Stimulated activated CD8-positive, alpha-beta memory T cell treated with anti-CD3 and anti-CD28 coated beads, Interleukin-15, amount 100 ng/mL, for 48 hours (primary cell): ENCODE measurements at places on chromosomes 12 and 14.
A peak's percentile ranks its signal among the peaks of the same experiment; 100 is the strongest.

DNA sequence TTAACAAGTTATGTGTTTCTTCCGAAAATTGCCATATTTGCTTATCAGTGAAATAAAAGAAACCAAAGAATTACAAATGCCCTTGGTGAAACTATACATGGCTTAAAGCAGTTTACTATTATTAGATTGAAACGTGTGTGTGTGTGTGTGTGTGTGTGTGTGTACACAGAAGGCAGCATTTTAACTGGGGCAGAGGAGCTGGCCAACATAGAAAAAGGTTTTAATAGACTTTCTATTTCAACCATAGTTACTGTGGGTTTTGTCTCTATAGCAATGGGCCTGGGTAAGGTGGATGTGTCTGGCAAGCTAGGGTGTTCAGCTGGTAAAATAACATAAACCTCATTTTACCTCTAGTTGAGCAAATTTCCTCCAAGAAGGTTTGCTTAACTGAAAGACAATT lies 6.5 kb downstream of the PRICKLE1 start:
- no peak for DNase-seq

DNA sequence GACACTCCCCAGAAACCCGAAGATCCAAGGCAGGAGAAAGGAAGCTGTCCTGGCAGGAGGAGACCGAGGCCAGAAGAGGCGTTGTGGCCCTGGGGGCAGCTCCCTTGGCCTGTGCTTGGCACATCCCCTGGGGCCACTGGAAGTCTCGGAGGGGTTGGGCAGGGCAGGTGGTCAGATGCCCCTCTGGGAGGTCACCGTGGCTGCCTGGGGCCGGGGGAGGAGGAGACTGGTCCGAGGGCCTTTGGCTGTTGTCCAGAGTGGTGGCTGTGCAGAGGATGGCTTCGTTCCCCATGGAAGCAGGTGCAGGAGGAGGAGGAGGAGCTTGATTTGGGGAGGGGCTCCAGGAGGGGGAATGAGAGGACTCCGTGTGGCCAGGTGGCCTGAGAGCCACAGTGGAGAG lies 3.3 kb upstream of the NUDT14 start:
- no peak for DNase-seq

DNA sequence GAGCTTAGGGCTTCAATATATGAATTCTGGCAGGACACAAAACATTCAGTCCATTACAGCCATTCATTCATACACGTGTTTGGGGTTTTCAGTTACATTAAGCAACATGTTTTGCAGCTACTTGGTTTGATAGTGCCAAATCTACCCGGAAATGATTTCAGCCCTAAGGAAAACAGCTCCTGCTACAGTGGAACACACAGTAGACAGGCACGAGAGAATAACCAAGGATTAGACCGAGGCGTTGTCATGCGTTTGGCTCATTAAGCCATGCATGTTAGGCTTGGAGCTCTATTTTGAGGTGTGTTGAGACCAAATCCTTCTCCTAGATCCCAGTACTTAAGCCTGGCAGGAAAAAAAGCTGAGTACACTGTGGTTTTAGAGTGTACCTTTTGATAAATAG lies 177.4 kb downstream of the PRKCH start:
- no peak for DNase-seq

- DNase-seq = peak; percentile 57
Observed at GRCh38 chr12:48817873-48818830, at the start of gene CACNB3. Gene CACNB3 (plus strand): TSS chr12:48818496. CDS start chr12:48818930, 434 bp downstream.

DNA sequence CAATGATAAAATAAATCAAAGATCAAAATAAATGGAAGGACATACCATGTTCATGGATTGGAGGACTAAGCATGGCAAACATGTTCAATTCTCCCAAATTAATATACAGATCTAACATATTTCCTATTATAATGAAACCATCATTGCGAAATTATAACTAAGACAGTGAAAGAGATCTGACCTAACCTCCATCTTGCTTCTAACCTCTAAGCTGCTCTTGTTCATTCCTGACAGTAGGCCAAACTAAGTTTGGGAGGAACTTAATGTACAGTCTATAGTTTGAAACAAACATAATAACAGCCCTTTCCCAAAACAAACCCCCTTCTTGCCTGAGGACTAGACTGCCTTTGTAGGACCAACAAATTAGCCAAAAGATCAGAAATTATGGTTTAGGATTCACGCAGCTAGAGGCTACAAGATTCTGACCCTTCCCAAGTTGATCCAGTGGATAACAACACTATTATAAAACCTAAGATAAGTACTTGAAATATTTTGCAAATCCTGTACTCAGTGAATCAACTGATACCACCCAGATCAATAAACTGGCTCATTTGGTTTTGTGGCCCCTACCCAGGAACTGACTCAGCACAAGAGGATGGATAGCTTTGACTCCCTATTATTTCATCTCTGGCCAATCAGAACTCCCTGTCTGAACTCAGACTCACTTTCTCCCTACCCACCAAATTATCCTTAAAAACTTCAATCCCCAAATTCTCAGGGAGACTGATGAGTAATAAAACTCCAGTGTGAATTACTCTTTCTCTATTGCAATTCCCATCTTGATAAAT lies 41.7 kb upstream of the OR5AU1 start:
- DNase-seq = no peak

DNA sequence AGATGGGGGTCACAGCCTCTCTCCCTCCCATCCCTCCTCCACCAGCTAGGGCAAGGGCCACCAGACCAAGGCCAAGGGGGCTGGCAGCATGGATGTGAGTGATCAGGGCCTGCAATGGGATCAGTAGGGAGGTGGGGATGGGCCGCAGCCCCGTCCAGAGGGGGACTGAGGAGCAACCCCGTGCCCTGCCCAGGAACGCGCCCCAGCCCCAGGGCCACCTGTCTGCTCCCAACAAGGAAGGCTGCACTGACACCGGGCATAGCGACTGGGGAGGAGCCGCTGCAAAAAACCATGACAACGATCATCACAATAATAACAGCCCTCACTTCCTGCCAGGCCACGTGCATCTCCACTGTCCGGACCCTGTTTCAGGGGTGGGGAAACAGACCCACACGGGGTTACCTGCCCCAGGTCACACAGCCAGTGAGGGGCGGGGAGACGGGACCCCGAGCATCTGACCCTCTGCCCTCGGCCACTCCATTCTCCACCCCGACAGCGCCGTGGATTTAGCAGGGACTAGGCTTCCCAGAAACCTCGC lies 24.3 kb downstream of the NCOR2 start:
- DNase-seq = no peak

DNA sequence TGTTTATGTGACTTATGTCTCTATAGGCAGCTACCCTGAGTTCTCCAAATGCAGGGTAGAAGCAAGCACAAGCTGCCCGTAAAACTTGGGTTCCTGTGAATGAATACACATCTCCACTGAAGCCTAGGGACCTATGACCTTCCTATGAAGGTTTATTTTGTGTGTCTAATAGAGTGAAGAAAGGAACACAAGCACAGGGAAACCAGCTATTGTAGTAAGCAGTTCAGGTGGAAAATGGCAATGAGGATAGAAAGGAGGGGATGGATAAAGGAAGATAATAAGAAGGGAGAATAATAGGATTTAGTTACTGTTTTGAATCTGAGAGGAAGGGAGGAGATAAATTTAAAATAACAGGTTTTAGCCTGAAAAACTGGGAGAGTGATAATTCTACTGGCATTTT lies 2.4 kb downstream of the PFKM start:
- DNase-seq = no peak

DNA sequence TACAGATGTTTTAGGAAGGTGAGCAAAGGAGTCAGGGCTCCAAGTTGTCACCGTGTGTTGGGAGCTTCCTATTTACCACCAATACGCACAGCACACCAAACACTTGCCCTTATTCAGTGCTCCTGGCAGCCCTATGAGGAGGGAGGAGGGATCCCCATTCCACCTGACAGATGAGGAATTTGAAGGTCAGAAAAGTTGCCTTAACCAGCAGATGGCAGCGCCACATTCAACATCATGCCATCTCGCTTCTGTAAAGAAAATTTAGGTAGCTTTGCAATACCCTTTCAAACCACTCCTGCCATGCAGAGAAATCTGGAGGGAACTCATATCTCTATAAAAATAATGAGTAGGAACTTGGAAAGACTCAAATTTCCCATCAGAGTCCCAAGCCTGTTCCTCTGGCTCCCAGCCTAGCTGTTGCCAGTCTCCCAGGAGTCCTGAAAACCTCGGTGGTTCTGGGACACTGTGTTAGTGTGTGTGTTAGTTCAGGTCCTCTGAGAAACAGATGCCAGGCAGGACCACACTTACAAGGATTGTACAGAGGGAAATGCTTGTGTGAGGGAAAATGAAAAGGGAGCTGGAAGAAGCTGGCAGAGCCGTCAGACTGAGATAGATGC lies 410.5 kb downstream of the MED13L start:
- no peak for DNase-seq

- DNase-seq = no peak
Observed at GRCh38 chr14:53331247-53331646, 178.1 kb upstream of the DDHD1 start.

DNA sequence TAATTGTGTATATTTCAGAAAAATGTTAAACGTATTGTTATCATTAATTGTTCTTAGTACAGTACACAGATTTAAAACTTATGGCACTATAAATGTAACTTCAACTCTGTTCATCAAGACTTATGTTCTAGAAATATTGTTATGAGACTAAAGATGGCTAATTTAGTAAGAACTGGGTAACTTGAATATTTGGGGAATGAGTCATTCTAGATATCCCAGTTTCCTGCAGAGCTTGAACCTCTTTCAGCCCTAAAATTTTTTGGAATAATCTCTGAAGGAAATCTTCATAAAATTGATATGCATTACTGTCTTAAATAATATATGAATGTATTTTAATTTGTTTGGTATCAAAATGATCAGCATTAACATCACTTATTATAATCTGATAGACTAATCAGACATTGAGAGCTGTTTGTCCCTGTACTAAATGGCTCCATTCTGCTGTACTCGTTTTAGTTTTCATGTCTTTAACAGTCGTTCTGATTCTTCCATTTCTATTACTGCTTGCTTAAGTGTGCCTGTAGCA lies 87.1 kb downstream of the VEZT start:
- no peak for DNase-seq

- DNase-seq = no peak
Observed at GRCh38 chr14:30223966-30224365, 296.3 kb upstream of the PRKD1 start.

DNA sequence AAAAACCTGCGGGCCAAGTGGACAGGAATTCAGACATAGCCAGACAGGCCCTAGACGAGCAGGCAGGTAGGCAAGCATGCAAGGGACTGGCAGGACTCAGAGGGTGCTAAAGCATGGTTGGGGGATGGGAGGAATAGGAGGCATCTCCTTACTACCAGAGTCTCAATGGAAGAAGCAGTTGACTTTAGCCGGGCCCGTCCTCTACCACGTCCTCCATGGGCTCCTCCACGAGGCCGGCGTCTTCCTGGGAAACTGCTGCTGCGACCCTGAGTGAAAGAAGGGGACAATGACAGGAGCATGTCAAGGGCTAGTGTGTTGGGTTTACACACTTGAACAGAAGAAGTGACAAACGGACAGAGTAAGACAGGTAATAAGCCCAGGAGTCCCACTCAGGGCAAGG lies 11.6 kb downstream of the KMT2D start:
- DNase-seq = no peak

- DNase-seq = no peak
Observed at GRCh38 chr12:94255006-94255405, 106.6 kb downstream of the PLXNC1 start.

DNA sequence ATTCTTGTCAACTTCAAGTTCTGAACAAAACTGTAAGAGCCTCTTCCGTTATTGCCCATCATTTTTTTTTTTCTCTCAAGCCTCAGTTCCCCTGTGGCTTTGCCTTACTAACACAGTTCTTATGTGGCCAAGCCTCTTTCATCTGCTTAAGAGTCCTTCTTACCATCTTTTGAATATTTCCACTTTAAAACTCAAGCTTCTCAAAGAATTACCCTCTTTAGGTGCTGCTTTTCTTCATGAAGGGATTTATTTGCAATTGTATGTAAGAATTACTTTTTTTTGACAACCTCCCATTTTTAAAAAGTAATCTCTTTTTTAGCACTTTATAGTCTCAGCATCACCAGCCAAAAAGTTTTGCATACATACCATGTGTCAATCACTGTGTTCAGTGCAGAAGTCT lies 240.2 kb upstream of the RMST start:
- DNase-seq = no peak
